ENCODE measurements at places on chromosomes 1 and 21.

- DNase-seq: no peak
- no peaks in the 10 kb centered on the region for H3K4me1 ChIP-seq
- H3K36me3 ChIP-seq: no peaks in the 10 kb centered on the region
These were observed 28.8 kb upstream of the CCSAP start for GRCh38 chr1:229371624-229372023.

- peaks cover 36% of the 10 kb centered on the region for H3K27me3 ChIP-seq
- peaks cover 9% of the 10 kb centered on the region for H3K4me1 ChIP-seq
- DNase-seq: no peak
- H3K36me3 ChIP-seq: no peaks in the 10 kb centered on the region
- H3K4me3 ChIP-seq: peak overlapping the region; percentile 82
These were observed 116.6 kb upstream of the HIVEP3 start for GRCh38 chr1:42035205-42035829.

DNA sequence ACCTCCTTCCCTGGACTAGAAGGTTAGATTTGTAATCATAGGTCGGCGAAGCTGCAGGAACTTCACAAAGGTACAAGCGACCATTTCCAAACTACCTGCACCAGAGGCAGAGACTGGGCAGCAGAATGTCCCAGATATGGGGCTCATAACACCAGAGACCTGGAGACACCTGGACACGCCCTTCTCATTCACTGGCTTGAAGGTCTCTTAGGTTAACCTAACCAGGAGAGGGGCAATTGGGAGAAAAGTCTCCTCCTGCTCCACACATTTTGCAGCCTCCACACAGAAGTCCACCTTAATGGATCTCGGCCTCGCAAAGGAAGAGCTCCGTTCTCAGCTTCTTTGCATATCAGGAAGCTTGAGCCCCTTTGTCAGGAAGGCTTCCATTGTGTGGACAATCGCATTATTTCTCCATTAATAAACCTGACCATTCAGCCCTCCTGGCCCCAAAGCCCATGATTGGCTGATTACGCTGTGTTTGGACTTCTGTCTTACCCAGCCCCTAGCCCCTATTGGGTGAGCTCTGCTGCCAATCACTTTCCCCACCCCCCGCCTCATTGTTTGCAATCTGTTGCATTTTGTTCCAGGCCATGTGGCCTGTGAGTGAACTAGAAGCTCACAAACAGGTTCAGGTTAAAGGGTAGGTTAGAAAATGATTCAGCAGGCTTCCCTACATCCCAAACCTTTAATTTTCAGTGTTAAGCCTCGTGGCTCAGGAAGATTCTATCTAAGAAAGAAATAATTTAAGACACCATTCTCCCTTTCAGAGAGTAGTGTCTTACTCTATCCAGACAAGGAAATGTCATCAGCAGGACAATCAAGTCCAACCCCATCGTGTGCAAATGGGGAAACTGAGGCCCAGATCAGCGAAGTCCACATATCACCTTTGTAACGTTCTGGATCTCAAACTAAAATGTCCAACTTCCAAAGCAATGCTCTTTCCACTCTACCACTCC is 2.8 kb downstream of the MYCL start:
- H3K27me3 ChIP-seq: peaks cover 11% of the 10 kb centered on the region
- H3K4me3 ChIP-seq: peak overlapping the region; percentile 87
- H3K4me1 ChIP-seq: peaks cover 35% of the 10 kb centered on the region
- peak; percentile 84 for DNase-seq
- H3K36me3 ChIP-seq: peaks cover 2% of the 10 kb centered on the region

DNA sequence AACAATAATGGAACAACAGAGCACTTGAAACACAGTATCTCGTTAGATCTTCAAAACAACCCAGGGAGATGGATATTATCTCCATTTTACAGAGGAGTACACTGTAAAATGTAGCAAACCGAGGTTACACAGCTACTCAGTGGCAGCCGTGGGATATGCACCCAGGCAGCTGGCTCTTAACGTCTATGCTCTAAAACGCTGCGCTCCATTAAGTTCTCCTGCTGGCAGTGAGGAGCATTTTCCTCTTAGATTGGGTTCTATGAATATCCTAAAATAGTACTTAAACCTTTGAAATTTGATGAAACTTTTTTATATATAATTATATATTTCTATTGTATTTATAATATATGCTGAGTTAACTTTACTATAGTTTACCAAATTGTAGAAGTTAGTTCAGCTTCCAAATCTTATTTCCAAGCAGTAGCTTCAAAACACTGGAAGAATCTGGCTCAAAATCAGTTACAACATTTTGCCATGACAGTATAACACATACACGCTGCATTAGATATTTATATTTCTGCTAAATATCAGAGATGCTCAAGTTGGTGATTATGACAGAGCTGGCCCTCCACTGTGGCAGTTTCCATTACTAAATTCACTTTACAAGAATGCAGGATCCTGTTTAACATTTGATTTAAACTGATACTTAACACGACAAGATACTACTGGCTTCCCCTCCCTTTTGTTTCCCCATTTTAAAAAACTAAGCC is 49.5 kb downstream of the TGFBR3 start:
- peaks cover 8% of the 10 kb centered on the region for H3K4me1 ChIP-seq
- H3K36me3 ChIP-seq: no peaks in the 10 kb centered on the region
- no peaks in the 10 kb centered on the region for H3K27me3 ChIP-seq
- H3K4me3 ChIP-seq: no peak overlapping the region
- no peak for DNase-seq
- no peak overlapping the region for H3K27ac ChIP-seq

DNA sequence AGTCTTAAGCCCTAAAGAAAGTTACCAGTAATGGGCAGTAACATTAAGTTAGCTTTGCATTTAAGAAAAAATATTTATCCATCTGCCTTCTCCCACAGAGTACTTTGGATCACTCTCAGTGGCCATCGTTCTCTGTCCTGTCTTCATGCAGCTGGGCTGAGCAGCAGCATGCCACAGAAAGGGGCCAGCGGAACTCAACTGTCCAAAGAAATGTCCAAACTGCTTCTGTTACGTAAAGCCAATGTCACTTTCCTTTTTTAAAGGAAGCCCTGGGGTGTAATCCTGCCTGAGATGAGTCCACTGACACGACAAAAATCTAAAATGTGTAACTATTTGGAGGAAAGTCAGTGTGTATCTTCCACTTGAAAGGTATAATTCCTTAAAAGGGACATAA is 291.6 kb downstream of the SMYD3 start:
- DNase-seq: no peak
- no peak overlapping the region for H3K4me3 ChIP-seq
- no peak overlapping the region for H3K27ac ChIP-seq
- H3K4me1 ChIP-seq: peaks cover 12% of the 10 kb centered on the region
- H3K27me3 ChIP-seq: no peaks in the 10 kb centered on the region

DNA sequence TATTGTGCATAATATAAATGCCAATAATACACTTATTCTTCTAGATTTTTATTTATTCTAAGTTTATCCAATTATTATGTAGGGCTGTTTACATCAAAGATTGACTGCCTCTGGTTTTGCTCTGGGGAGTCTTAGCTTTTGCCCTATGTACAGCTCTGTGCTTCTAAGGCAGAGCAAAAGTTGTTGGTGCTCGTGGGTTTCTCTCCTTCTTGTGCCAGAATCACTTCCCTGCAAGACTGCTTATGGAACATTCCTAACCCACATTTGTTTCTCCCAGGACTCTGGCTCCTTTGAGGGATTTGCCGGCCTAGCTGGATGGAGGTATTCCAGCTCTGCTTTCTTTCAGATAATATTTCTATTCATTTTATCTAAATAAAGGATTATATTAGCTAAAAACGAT is 849.1 kb downstream of the USP25 start:
- no peak overlapping the region for H3K4me3 ChIP-seq
- no peak for DNase-seq
- no peaks in the 10 kb centered on the region for H3K36me3 ChIP-seq
- no peaks in the 10 kb centered on the region for H3K27me3 ChIP-seq
- peak overlapping the region; percentile 77 for H3K27ac ChIP-seq

DNA sequence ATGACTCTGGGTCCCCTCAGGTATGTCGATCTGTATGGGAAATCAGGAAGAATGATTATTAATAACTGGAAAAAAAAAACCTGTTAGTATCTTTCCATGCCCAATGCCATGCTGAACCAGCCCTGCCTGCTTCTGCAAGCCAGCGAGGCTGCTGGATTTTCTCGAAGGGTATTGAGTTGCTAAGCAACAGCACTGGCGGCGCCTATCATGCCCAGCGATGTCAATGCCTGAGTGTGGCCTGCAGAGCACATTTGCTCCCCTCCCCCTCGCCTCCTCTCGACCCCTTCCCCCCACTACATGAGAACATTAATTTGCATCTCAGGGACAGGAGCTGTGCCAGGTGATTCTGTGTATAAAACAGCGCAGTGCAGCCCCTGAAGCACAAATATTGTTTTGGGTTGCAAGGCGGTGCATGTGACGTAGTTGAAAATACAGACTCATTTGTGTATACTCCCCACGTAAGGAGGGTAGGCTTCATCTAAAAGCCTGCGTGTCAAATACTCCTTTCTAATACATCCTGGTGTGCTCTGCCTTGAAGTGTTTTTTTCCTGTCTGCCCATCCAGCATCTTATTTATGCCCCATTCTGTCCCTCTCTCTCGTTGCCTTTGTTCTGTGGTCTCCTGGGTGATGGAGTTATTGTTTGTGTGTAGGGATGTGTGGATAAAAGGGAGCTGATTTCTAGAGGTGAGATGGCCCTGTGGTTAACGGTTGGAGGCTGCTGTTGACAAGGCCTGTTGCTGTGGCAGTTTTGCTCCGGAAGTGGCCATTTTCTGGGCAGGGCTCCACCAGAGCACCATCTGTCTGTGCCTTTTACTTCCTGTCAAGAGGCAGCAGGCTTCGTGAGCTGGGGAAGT is 32.7 kb upstream of the ATP5PO start:
- no peaks in the 10 kb centered on the region for H3K27me3 ChIP-seq
- peak; percentile 39 for DNase-seq
- peaks cover 19% of the 10 kb centered on the region for H3K4me1 ChIP-seq
- peak overlapping the region; percentile 47 for H3K4me3 ChIP-seq
- peaks cover 10% of the 10 kb centered on the region for H3K36me3 ChIP-seq
- H3K27ac ChIP-seq: peak overlapping the region; percentile 97

GRCh38 chr1:93051961-93052360 is 27.1 kb upstream of the MTF2 start:
- no peak overlapping the region for H3K4me3 ChIP-seq
- H3K27me3 ChIP-seq: peaks cover 3% of the 10 kb centered on the region
- H3K27ac ChIP-seq: no peak overlapping the region
- no peaks in the 10 kb centered on the region for H3K36me3 ChIP-seq
- no peak for DNase-seq
- no peaks in the 10 kb centered on the region for H3K4me1 ChIP-seq

GRCh38 chr1:51986718-51987117 is 3.8 kb downstream of the RAB3B start:
- no peaks in the 10 kb centered on the region for H3K27me3 ChIP-seq
- no peak for DNase-seq
- H3K4me3 ChIP-seq: no peak overlapping the region
- H3K27ac ChIP-seq: no peak overlapping the region

- H3K4me1 ChIP-seq: no peaks in the 10 kb centered on the region
- no peak overlapping the region for H3K27ac ChIP-seq
- no peaks in the 10 kb centered on the region for H3K36me3 ChIP-seq
These were observed 233.1 kb downstream of the HHIPL2 start for GRCh38 chr1:222314839-222315238.

GRCh38 chr21:34807881-34808568 is 139.2 kb downstream of the CLIC6 start:
- peaks cover 11% of the 10 kb centered on the region for H3K27me3 ChIP-seq
- no peak overlapping the region for H3K4me3 ChIP-seq
- H3K27ac ChIP-seq: no peak overlapping the region
- DNase-seq: no peak
- H3K36me3 ChIP-seq: peaks cover 14% of the 10 kb centered on the region
- H3K4me1 ChIP-seq: peaks cover 8% of the 10 kb centered on the region

DNA sequence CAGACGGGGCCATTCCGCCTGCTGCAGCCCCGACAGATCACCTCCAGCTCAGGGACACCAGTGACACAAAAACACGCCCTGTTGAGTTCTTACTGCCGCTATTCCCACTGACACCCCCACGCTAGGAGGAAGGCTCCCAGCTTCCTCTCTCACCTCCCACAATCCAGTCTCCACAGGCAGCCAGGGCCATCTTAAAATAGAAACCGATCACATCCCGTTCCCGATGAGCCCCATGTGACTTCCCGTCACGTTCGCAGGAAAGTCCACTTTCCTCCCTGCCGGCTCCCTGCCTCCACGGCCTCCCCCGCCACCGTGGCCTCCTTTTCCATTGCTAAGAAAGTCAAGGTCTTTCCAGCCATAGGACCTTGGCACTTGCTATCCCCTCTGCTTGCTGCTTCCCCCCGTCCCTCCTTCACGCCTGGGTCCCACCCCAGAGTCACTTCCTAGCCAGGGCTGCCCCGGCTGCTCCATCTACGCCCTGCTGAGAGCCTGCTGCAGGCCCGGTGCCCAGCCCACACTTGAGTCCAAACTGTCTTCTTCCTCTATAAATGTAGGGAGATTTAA is 24.0 kb upstream of the DDOST start:
- H3K36me3 ChIP-seq: no peaks in the 10 kb centered on the region
- DNase-seq: no peak
- H3K4me1 ChIP-seq: peaks cover under 1% of the 10 kb centered on the region

GRCh38 chr21:36960676-36961284 is 5.7 kb downstream of the HLCS start:
- no peak overlapping the region for H3K4me3 ChIP-seq
- DNase-seq: no peak
- no peaks in the 10 kb centered on the region for H3K27me3 ChIP-seq
- H3K4me1 ChIP-seq: peaks cover 15% of the 10 kb centered on the region
- peaks cover 12% of the 10 kb centered on the region for H3K36me3 ChIP-seq

DNA sequence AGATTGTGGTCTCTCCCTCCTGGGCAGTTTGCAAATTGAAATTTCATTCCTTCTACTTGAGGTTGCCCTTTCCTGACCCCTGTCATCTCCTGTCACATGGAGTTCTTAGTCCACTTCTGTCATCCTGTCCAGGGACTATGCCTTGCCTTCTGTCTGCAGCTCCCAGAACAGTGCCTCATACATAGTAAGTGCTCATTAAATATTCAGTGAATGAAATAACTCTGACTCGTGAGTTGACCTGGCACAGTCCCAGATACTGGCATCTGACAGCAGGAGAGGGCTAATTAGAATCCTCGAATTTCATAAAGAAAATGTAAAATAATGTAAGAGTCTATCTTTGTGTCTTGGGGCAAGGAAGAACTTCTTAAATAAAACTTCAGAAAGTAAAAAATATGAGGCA is 50.8 kb downstream of the CNIH3 start:
- no peak for DNase-seq
- no peaks in the 10 kb centered on the region for H3K36me3 ChIP-seq
- no peaks in the 10 kb centered on the region for H3K27me3 ChIP-seq
- no peak overlapping the region for H3K4me3 ChIP-seq
- H3K27ac ChIP-seq: no peak overlapping the region

- no peaks in the 10 kb centered on the region for H3K27me3 ChIP-seq
- no peak overlapping the region for H3K4me3 ChIP-seq
- peaks cover 18% of the 10 kb centered on the region for H3K4me1 ChIP-seq
- peaks cover 4% of the 10 kb centered on the region for H3K36me3 ChIP-seq
- H3K27ac ChIP-seq: no peak overlapping the region
These were observed 600.5 kb downstream of the USP25 start for GRCh38 chr21:16330082-16330907.
